ENCODE measurements at places on chromosomes 1 and 21.

GRCh38 chr1:27522432-27523336 is 32.7 kb upstream of the WASF2 start:
- no peak for DNase-seq

DNA sequence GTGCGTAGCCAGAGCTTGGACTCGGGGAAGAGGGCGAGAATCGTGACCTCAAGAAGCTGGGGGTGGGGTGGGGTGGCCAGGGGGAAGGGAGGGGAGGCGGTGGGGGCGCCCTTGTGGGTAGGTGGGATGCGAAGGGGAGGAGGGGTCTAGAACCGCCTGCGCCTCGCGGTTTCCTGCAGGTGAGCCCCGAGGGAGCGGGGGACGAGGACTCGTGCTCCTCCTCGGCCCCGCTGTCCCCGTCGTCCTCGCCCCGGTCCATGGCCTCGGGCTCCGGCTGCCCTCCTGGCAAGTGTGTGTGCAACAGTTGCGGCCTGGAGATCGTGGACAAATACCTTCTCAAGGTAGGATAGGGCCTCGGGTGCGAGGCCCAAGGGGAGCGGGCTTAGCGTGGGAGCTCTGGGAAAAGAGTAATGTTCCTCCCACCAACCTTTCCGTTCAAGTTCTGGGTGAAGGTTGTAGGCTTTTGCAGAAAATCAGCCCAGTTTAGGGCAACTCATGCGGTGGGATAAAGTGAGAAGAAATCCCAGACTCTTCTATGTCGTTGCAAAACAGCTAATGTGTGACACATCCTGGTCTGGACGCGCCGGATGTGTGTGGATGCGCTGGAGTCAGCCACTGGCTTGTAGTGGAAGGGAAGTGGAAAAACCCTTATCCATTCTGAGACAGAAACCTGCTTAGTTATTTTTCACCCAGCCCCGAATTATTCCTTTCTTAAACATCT is 2.9 kb downstream of the LHX8 start:
- no peak for DNase-seq

DNA sequence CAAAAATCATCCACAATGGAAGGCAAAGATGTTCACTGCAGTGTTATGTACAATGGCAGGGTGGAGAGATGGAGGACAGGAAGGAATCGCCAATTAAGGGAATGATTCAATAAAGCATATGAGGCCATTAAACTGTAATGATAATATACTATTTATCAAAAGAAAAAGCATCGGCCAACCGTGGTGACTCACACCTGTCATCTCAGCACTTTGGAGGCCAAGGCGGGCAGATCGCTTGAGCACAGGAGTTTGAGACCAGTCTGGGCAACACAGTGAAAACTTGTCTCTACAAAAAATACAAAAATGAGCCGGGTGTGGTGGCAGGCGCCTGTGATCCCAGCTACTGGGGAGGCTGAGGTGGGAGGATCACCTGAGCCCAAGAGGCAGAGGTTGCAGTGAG is 89.1 kb downstream of the SSBP3 start:
- DNase-seq, result no peak

DNA sequence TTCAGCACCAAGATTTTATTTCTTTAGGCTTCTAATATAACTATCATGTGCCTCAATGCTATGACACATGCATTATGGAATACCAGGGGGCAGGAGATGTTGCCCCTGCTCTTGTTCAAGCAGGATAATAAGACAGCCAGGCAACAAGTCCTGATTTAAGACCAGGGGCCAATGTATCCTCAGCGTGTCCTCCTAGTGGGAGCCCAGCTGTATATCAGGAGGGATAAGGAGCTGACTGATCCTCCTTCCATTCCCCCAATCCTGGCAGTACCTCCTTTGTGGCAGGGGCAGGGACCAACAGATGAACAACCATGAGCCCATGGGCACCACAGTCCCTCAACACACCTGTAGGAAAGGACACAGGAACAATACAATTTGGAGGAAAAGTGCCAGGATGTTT is 29.3 kb downstream of the SORT1 start:
- DNase-seq, result no peak

DNA sequence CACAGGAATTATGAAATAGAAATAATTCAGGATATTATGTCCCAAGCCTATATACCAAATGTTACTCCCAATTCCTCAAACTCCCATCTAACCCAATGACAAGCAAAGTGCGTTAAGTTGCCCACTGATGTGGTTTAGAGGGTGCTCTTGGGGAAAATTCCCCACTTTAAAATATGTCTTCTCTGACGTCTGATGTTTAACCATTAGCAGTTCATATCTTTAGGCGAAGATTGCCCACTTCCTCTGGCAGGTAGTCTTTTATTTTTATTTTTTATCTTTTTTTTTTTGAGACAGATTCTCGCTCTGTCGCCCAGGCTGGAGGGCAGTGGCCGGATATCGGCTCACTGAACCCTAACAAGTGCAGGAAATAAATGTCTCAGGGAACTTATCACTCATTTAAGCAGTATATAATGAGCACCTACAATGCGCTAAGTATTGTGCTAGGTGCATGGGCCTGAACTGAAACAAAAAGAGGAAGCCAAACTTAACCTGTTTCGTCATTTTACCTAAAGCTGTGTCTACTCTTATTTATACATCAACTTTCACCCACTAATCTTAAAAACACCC is 1.3 kb upstream of the LYST start:
- DNase-seq, result peak; percentile 54
